Activated CD4-positive, alpha-beta T cell treated with anti-CD3 and anti-CD28 coated beads for 24 hours (primary cell): ENCODE measurements at places on chromosomes 5 and 9.
A peak's percentile ranks its signal among the peaks of the same experiment; 100 is the strongest.

DNA sequence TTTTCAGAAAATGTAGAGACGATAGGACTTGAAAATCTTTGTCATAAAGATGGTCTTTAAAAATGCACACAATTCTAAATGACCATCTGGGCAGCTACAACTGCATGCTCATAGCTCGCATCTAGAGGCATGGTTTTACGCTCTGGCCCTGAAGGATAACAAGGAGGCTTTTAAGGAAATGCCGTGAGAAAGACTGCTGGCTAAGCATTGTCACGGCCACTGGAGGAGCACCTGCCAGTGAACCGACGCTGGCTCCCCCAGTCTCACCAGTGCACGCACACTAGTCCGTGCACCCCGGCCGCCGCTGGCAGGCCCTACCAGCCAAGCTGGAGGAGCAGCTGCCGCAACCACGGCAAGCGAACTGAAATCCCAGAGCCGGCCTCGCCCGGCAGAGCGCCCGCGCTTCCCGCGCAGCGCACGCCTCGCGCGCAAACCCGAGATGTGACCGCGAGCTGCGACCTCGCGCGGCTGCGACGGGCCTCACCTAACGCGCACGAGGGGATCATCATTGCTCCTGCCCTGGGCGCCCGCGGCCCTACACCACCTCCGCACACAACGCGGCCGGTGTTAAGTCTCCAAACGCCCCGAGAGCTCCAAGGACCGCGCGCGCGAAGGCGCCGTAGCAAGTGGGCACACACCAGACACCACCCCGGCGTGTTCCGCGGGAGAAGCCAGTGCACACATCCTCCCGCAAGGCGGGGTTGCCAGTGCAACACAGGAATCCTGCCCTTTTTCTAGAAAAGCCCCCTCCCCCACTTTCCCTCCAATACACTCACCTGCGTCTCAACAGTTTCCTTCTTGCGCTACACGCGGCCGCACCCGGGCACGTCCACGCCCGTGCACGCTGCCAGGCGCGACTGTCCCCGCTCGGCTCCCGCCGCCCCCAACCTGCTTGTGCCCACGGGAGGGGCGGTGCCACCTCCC, 5.3 kb downstream of the ELAVL2 start:
- no peak for DNase-seq

- DNase-seq: no peak
Observed at GRCh38 chr5:110807169-110807568, 68.4 kb downstream of the SLC25A46 start.

GRCh38 chr9:105219291-105219805, 25.1 kb upstream of the SLC44A1 start:
- no peak for DNase-seq

DNA sequence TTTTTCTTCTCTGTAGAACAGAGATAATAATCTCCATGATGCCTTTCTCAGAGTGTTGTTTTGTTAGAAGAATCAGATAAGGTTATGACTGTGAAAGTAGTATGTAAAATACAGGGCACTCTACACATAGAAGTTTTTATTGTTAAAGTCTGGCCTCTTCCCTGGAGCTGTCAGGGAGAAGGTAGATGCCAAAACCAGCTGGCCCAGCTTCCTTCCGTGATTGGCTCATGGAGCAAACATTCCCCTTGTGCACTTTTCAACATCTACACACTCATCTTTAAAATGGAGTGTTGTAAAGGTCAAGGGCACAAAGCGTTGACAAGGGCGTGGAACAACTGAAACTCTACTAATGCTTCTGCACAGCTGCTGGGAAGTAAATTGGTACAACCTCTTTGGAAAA, 7.4 kb upstream of the RNF183 start:
- DNase-seq: no peak

- peak; percentile 66 for DNase-seq
Observed at GRCh38 chr9:4315582-4316215, 15.8 kb upstream of the GLIS3 start.

- no peak for DNase-seq
Observed at GRCh38 chr9:127883959-127884358, 6.5 kb upstream of the AK1 start.

- DNase-seq: no peak
Observed at GRCh38 chr5:131462454-131462853, 172.6 kb downstream of the RAPGEF6 start.

DNA sequence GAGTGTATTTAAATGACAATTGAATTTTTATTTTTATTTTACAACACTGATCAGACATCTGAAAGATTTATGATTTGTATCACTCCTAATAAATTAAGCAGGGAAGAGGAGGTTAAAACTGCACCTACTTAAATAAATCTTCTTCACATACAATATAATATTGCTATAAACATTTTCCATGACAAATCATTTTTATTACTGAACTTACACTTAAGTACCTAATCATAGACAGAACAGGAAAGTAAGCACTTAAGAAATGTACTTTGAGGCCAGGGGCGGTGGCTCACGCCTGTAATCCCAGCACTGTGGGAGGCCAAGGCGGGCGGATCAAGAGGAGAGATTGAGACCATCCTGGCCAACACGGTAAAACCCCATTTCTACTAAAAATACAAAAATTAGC, 3.8 kb downstream of the PFDN1 start:
- no peak for DNase-seq

DNA sequence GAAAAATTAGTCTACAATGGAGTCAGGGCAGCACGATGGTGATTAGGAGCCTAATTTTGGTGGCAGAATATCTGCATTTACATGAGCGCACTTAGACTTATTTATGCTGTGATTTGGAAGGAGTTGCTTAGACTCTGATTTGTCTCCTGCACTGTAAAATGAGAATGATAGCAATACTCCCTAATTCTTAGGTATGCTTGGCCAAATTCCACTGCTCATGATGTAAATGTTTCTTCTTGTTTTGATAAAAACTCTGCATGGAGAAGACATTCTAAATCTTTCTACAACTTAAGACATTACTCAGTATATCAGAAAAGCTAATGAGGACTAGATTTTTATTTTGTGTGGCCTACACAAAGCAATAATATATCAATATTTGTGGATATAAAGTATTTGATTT, 205.4 kb downstream of the CDH18 start:
- DNase-seq: no peak

- no peak for DNase-seq
Observed at GRCh38 chr5:52560366-52560765, 227.3 kb upstream of the ITGA1 start.

DNA sequence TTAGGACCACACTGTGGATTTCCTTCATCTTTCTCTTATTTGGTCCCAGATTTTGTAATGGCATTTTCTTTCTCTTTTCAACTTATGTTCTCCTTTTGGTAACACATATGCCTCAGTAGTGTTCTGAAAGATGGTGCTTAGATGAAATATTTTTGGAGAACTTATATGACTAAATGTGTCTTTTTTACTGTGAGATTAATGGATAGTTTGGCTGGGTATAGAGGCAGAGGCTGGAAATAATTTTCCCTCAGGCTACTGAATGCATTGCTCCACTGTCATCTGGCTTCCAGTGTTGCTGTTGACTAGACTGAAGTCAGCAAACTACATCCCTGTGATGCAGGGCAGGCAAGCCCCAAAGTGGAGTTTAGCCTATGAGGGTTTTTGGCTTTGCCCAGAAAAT, 450.9 kb downstream of the DMAC1 start:
- no peak for DNase-seq

- no peak for DNase-seq
Observed at GRCh38 chr5:133408322-133408721, 204.0 kb downstream of the FSTL4 start.

GRCh38 chr9:100848726-100849125, 179.8 kb upstream of the PLPPR1 start:
- no peak for DNase-seq

DNA sequence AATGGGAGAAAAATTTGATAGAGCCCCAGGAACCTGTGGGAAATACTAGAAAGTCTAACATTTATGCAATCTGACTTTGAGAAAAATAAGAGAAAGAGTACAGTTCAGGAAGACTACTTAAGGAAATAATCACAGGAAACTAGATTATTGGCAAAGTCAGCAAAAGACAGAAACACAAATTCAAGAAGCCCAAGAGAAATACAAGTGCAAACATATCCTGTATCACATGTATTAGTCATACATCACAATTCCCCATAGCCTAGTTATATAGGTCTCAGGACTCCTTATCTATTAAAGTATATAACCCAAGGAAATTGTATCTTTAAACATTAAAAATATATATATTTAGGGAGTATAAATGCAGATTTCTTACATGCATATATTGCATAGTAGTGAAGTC, 100.8 kb downstream of the HOMER1 start:
- no peak for DNase-seq

DNA sequence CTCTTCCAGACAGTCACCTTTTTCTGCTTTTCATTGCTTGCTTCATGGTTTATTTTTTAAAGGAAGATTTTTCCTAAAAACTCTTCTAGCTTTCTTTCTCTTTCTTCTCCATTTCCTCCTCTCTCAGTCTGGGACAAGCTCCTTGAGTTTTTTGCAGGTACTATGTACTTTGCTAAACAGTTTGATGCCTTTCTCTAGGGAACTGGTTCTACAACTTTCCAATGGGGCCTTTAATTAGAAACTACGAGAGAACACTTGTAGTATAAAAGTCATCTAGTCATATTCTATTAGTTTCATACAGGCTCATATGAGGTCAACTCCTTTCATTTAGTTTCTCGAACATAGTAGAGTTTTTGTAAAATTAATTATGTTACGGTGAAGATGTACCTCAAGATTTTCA, 189.6 kb downstream of the DOCK8 start:
- DNase-seq: no peak

- DNase-seq: no peak
Observed at GRCh38 chr5:142182840-142183239, 74.3 kb downstream of the NDFIP1 start.

DNA sequence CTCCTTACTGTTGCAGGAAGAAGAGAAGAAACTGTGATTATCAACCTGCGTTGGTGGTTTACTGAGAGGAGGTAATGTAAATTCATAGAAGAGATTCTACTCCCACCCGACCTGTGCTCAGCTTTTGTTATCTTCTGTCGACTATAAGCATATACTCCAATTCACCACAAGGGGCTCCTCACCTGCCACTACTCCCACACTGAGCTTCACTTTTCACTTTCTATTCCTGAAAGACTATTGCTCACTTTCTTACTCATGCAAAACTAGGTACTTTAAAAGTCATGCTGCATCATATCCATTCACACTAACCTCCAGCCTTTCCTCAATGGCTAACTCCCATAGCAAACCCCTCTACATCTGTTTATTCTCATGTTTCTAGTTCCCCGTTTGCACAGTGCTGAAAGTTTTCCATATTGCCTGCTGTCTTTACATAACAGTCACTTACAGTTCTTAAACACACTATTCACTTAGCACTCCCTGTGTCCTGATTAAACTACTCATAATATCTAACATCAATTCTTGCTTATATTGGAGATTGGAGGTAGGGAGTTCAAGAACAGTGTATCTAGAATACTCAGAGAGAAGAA, 1062.6 kb downstream of the NR2F1-AS1 start:
- DNase-seq: no peak

DNA sequence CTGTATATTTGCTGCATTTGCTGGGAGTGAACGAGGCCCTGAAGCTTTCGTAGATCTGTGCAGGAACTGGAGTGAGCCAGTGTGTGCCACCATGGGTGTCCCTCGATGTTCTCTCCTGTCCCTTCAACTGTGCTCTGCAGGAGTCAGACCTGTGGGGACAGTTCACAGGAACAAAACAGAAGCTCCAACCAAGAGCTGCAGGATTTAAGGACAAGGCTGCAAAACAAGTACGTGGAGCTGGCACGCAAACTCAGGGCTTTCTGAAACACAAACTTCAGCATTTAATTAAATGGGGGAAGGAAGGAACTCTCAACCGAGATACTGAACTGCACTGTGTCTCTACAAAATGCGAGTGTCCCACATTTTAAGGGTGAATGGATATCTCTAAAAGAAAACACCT, 24.2 kb downstream of the BASP1 start:
- no peak for DNase-seq

DNA sequence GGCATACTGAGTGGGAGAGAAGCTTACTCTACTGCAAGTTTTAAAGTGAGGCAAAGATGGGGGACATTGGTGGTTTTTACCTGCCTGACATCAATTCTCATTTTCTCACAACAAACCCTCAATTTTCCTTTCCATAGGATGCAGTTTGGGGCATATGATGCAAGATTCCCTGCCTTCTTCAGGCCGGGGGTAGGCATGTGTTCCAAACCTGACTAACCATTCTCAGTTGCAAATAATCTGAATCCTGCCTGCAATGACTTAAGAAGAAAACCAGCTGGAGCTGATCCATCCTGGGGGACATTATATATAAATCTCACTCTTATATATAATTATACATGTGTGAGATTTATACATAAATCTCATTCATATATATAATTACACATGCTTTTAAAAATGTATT, 223.6 kb upstream of the EFNA5 start:
- DNase-seq: no peak

- DNase-seq: no peak
Observed at GRCh38 chr5:179307931-179308471, 37.3 kb downstream of the ADAMTS2 start.

GRCh38 chr5:16544607-16545374, 72.0 kb downstream of the RETREG1 start:
- DNase-seq: no peak

- no peak for DNase-seq
Observed at GRCh38 chr9:120698766-120699165, 15.5 kb downstream of the MEGF9 start.

DNA sequence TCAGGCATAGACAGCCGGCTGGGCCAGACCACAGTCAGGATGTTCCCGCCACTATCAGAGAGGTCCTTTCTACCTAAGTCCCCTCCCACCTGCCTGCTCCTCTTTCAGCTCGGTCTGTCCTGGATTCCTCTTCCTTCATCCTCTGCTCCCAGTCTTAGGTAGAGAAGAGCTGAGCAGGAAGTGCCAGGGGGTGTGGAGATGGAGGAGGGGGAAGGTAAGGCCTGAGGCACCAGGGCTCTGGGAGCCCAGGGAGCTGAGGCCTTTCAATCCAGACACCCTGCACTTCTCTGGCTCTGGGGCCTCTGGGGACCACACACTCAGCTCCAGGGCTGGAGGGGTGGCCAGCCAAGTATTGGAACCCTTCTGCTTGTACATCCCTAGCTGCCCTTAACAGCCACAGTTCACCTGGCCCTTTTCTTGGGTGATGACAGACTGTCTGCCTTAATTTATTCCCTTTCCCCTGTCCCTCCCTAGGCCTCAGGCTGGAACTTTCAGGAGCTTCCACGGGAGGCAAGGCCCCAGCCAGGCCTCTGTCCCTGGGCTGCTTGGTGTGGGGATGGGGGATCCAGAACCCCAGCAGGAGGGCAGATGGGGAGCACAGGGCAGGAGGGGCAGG, 15.6 kb downstream of the IRF1 start:
- no peak for DNase-seq

DNA sequence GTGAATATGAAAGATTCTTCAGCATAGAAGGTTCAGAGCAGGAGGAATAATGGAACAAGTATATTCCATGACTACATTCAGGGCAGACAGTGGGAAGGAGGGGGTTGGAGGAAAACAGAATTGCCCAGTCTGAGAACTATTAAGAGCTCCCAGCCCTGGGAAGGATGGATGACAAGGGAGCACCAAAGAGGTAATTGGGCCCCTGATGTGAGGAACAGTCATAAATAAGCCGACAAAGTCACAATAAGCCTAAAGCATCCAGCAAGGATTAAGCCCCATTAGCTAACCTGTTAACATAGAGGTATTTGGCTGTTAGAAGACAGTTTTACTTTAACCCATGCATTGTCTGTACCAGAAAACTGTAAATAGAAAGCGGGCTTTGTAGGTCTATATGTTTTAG, 348.7 kb upstream of the SEMA6A start:
- DNase-seq: no peak

- no peak for DNase-seq
Observed at GRCh38 chr9:78383130-78383529, 86.2 kb downstream of the PSAT1 start.

- no peak for DNase-seq
Observed at GRCh38 chr9:131986576-131986975, 93.1 kb downstream of the MED27 start.

GRCh38 chr9:20357037-20357432, 265.3 kb downstream of the MLLT3 start:
- no peak for DNase-seq
